ENCODE measurements at places on chromosomes 7 and 10.

- peak; percentile 99 for DNase-seq
Observed at GRCh38 chr10:74589226-74589673, 237.2 kb upstream of the KAT6B start.

- no peak for DNase-seq
Observed at GRCh38 chr7:135510592-135511183, 786 bp upstream of the CNOT4 start.

DNA sequence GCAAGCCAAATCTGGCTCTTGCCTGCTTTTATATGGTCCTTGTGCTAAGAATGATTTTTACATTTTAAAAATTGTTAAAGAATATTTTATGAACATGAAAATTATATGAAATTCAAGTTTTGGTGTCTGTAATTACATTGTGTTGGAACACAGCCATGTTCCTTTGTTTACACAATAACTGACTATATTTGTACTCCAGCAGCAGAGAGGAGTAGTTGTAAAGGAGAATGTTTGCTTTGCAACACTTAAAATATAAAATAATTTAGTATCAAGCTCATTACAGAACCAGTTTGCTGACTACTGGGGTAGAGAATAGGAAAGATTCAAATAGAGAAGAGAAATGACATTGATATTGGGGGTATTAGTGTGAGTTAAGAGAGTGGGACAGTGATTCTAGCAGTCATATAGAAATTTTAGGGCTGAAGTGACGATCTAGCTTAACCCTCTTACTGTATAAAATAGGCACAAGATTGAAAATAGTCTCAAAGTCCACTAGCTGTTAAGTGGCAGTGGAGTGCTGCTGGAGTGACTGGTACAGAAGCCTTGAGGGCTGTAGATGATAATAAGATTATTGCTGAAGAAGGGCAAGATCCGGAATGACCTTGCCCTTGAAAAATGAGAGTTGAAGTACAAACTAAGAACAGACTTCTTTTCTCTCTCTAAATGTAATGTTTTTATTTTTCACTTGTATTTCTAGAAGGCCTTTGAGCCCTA is 28.2 kb downstream of the SGPL1 start:
- DNase-seq: no peak

DNA sequence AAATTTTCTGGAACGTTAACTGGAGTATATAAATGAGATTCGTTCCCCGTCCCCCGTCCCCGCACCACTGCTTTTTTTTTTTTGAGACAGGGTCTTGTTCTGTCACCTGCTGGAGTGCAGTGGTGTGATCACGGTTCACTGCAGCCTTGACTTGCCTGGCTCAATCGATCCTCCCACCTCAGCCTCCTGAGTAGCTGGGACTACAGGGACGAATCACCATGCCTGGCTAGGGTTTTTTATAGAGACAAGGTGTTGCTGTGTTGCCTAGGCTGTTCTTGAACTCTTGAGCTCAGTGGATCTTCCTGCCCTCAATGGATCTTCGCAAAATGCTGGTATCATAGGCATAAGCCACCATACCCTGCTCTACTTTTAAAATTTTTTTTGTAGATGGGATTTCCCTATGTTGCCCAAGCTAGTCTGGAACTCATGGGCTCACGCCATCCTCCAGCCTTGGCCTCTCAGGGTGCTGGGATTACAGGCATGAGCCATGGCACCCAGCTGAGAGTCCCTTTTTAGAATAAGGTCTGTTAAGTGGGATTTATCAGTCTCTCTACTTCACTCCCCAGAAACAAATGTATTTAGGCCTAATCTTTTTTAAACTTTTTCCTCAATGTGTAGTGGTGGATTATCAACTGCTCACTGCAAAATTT is 122.9 kb downstream of the LYZL1 start:
- no peak for DNase-seq

GRCh38 chr7:23211589-23211988 is 29.7 kb downstream of the NUP42 start:
- DNase-seq: no peak

GRCh38 chr10:58546722-58547445 is 34.2 kb downstream of the BICC1 start:
- no peak for DNase-seq

GRCh38 chr7:108294595-108294994 is 161.6 kb downstream of the NRCAM start:
- no peak for DNase-seq

GRCh38 chr7:11507929-11508328 is 324.1 kb downstream of the THSD7A start:
- DNase-seq: no peak

DNA sequence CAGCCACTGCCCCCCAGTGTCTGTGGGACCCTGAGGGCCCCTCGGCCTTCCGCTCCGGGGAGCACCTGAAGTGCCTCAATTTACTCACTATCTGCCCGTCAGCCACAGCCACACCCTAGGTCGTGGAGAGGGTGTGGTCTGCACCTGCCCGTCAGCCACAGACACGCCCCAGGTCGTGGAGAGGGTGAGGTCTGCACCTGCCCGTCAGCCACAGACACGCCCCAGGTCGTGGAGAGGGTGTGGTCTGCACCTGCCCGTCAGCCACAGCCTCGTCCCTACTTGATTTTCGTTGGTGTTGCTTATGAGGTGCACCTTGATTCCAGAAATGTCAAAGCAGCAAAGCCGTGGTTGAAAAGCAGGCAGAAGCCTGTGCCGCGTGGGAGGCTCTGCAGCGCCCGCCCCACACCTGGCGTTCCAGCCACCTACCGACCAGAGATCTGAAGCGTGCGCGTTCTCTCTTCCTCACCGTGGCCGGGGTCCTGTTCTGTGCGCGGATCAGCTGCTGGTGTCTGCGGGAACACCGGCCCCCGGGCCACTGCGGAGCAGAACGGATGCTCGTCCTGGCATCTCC is 101.6 kb downstream of the DYNC2I1 start:
- no peak for DNase-seq

DNA sequence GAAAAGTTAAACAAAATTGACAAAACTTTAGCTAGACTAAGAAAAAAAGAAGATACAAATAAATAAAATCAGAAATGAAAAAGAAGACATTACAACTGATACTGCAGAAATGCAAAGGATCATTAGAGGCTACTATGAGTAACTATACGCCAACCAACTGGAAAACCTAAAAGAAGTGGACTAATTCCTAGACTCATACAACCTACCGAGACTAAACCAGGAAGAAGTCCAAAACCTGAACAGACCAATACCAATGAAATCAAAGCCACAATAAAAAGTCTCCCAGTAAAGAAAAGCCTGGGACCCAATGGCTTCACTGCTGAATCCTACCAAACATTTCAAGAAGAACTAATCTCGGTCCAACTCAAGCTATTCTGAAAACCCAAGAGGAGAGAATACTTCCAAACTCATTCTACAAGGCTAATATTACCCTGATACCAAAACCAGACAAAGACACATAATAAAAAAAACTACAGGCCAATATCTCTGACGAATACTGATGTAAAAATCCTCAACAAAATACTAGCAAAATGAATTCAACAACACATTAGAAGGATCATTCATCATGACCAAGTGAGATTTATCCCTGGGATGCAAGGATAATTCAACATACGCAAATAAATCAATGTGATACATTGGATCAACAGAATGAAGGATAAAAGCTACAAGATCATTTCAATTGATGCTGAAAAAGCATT is 20.3 kb downstream of the ELAPOR2 start:
- no peak for DNase-seq

GRCh38 chr10:11386044-11386443 is 225.4 kb downstream of the USP6NL start:
- DNase-seq: no peak

DNA sequence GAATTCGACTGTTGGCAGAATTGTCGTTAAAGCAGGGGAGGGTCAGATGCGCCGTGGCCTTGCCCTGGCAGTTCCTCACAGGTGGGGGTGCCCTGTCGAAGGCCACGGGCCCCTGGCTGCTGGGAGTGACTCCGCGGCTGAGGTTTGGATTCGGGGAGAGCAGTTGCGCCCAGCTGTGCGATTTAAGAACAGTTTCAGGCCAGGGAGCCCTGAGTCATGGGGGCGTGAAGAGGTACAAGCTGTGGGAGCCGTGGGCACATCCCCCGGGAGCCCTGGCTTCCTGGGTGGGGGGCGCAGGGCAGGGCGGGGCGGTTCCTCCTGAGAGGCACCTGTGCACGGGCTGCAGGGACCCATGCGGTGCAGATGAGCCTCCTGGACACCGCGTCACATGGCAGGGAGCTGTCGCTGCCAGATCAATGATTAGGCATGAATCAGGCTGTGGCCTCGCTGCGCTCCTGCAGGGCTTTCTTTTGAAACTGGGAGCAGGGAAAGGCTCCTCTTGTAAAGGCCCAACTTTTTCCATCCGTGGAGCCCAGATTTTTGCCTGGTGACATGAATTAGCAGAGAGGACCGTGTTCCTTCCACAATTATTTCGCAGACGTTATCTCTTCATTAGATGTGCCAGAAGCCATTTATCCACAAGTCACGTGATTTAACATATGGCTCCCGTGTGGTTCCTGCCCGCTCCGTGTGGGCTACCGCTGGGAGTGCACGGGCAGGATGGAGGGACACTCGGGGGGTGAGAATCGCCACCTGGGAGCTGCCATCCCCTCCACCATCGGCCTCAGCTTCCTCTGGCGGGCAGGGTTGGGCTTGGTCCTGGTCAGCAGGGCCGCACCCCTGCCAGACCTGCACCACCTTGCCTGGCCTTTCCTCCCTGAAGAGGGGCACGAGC is 918 bp downstream of the PWWP2B start:
- no peak for DNase-seq

DNA sequence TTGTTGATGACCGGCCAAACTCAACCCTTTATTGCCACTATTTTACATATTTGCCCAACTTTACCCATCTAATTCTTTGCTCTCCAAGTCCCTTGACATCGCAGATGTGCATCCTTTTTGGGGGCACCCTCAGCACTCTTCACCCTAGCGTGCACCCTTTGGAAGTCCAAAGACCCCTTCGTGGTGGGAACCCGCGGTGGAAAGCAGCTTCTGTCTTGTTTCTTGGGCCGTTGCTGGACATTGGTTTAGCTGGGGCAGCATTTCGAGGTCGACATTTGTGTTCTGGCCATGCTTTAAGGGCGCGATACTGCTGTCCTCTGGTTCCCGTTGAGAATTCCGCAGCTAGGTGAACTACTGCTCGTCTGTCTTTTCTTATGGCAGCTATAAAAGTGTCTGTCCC is 326 bp upstream of the PAPOLB start:
- DNase-seq: no peak

DNA sequence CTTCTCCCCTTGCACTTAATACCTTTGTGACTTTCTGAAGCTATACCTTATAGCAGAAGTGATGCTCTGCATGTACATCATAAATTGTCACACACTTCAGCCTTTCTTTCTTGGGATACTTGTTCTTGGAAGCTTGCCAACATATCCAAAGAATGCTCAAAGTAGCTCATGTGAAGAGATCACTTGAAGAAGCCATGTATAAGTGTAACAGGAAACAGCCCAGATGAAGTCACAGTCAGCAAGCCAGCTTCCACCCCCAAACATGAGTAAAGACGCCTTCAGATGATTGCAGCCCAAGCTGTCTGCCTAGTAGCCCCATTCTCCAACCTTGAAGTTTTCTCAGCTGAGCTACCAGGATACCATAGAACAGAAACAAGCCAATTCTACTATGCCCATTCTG is 50.9 kb downstream of the DGKB start:
- peak; percentile 25 for DNase-seq

GRCh38 chr7:140509789-140510188 is 30.5 kb upstream of the MKRN1 start:
- DNase-seq: no peak

GRCh38 chr10:124008187-124008586 is 85.2 kb downstream of the CHST15 start:
- no peak for DNase-seq

GRCh38 chr7:101125989-101126650 is 784 bp upstream of the SERPINE1 start:
- peak; percentile 63 for DNase-seq

- DNase-seq: no peak
Observed at GRCh38 chr10:16195178-16195769, 241.5 kb upstream of the PTER start.

DNA sequence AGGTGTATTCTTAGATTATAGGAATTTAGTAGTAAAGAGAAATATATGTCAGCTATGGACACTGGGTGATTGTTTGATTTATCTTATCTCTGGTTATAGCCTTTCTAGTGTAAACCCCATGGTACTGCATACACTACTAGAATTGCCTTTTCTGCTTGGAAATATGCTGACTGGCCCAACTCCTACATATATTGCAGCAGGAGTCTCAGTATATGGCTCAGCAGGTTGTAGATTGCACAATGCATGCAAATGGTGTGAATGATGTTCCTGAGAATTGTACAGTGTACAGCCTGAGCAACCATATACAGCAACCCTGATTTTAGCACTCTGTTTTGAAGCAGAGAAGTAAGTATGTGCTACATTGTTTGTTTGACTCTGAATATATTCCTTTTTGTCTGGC is 153.4 kb upstream of the NPY start:
- DNase-seq: no peak

DNA sequence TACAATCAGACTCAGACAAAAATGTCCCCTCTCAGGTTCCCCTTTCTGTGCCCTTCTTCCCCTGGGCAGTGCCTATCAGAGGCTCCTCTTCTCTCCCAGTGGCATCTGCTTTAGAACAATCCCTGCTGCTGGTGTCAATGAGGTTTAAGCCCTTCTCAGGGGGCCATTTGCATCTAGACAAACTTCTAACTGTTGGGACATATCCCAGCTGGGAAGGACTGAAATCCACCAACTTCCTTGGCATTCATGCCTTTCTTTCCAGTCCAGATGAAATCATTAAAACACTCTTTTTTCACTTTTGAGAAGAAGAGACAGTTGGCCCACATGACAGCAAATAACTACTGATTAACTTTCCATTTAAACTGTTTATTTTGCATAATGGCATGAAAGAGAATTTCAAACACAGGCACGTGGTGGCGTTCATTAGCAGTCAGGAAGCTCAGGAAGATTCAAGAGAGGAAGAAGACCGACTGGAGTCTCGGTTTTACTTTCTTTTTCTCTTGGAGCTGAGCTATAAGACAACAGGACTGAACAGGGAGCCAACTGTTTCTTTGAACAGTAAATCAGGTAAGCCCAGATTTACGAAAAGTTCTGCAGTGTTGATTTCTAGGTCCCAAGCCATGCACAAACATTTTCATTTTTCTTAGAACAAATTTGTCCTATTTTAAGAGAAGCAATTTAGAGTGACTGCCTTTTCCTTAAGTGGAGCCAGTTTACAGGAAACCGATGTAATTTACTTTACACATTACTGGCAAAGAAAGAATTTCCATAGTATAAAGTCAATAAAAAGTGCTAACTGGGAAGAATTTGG is at the start of gene GIMAP2:
Gene GIMAP2 (plus strand): TSS at position 488 of the 811 bp plus-strand sequence. CDS start 1,354 bp downstream, outside the sequence.
- DNase-seq: no peak

- no peak for DNase-seq
Observed at GRCh38 chr7:154783281-154783909, 219.5 kb downstream of the PAXIP1 start.

DNA sequence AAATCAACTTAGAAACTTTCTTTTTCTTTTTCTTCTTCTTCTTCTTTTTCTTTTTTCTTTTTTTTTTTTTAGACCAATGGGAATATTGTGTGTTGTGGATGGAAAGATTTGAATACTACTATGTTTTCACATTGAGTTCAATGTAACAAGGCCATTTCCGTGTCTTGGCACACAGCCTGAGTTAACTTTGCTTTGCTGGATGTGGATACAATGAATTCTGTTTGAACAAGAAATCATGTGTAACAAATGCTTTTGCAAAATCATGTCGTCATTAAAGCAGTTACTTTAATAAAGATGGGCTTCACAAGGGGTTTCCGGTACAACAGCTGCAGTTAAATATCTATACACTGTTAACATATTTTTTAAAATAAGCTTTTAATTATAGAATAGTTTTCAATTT is 13.5 kb upstream of the ENTPD1 start:
- DNase-seq: peak; percentile 31

- DNase-seq: no peak
Observed at GRCh38 chr7:132858251-132858650, 223.6 kb downstream of the CHCHD3 start.

GRCh38 chr10:14282276-14282675 is 48.4 kb downstream of the FRMD4A start:
- no peak for DNase-seq
